T-helper 2 cell (primary cell): ENCODE measurements at places on chromosomes 11 and 22.

GRCh38 chr22:31495343-31495742 is 993 bp upstream of the SFI1 start:
- no peak for DNase-seq

GRCh38 chr11:10426475-10426874 is 28.6 kb upstream of the AMPD3 start:
- DNase-seq: no peak

DNA sequence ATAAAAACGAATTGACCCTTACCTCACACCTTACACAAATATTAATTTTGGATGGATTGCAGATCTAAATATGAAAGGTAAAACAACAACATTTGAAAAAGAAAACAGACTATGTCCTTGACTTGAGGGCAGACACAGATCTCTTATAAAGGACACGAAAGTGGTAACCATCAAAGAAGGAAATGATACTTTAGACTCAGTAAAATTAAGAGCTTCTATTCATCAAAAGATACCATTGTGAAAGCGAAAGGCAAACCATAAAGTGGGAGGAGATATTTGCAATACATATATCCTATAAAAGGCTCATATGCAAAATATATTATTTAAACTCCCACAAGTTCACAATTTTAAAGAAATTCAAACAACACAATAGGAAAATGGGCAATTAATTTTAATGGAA is 5.0 kb downstream of the HEPACAM start:
- no peak for DNase-seq

DNA sequence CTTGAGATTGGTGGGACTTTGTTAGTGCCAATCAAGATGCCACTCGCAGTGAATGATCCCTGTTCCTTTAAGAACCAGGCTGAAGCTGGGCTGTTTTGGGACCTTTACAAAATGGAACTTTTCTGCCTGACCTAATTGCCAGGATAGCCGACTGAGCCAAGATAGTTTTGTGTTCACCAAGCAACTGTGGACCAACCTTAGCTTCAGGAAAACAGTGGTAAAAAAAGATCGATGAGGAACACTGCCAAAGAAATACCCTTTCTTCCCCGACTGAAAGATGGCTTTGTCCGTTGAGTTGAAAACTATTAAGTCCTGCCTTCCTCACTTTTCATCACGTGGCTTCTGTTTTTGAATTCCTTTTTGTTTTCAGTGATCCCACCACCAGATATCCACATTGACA is 157.9 kb upstream of the SORL1-AS1 start:
- no peak for DNase-seq

DNA sequence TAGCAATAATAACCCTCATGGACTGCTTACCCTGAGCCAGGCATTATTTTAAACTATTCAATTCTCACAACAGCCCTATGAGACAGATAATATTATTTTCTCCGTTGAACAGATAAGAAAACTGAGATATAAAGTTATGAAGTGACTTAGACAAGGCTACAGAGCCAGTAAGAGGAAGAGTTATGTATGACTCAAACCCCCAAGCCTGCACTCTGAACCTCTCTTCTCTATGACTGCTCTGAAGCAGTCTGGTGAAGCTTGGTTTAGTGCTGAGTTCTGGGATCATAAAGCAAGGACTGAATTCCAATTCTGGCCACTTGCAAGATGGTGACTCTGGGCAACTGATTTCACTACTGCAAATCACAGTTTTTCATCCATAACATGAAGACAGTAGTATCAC is 34.5 kb downstream of the TNKS1BP1 start:
- no peak for DNase-seq

GRCh38 chr11:488992-489391 is 18.1 kb downstream of the RNH1 start:
- no peak for DNase-seq

GRCh38 chr11:114314096-114314495 is 17.9 kb downstream of the NNMT start:
- no peak for DNase-seq

GRCh38 chr11:129248618-129249017 is 56.5 kb upstream of the ARHGAP32 start:
- no peak for DNase-seq

- no peak for DNase-seq
These were observed 118.8 kb downstream of the NXPE2 start for GRCh38 chr11:114796954-114797721.

GRCh38 chr11:20501971-20502370 is 97.4 kb upstream of the SLC6A5 start:
- no peak for DNase-seq

DNA sequence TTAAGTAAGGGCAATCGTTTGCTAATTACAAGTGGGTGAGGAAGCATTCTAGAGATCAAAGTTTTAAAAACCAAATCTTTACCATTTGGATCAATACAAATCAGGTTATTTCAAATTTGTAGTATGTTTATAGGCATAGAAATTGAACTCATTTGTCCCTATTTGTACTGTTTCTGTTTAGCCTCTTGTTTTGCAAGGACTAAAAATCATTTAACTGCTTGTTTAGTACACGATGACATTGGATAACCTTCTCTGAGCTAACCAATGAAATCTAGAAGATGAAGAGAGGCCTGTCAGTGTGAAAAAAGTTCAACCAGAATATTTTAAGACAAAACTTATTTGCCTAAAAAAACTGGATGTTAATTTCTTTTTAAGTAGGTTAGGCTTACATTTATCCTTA is 40.0 kb downstream of the ZC3H12C start:
- no peak for DNase-seq
